ENCODE measurements at places on chromosomes 3 and 15.

DNA sequence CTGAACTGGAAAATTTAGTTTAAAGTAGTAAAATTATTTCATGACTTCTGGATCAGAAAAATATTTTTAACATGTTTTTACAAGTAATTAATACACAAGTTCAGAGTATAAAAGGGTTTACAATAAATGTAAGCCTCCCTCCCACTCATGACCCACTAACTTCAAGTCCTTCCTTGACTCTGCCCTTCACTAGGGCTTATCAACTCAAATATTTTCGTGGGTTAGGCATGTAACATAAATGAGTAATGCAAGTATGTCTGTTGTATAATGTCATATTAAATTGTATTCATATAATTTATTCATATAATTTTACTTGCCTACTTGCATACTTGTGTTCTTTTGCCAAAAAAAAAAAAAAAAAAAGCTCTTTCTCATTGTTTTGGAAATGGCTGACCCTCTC, 3.4 kb upstream of the OPA1 start:
- no peak for DNase-seq

- DNase-seq: no peak
Measured at GRCh38 chr3:14415501-14415900, 13.1 kb downstream of the SLC6A6 start.

- DNase-seq: no peak
Measured at GRCh38 chr3:193563426-193563825, 8.7 kb upstream of the ATP13A4 start.

DNA sequence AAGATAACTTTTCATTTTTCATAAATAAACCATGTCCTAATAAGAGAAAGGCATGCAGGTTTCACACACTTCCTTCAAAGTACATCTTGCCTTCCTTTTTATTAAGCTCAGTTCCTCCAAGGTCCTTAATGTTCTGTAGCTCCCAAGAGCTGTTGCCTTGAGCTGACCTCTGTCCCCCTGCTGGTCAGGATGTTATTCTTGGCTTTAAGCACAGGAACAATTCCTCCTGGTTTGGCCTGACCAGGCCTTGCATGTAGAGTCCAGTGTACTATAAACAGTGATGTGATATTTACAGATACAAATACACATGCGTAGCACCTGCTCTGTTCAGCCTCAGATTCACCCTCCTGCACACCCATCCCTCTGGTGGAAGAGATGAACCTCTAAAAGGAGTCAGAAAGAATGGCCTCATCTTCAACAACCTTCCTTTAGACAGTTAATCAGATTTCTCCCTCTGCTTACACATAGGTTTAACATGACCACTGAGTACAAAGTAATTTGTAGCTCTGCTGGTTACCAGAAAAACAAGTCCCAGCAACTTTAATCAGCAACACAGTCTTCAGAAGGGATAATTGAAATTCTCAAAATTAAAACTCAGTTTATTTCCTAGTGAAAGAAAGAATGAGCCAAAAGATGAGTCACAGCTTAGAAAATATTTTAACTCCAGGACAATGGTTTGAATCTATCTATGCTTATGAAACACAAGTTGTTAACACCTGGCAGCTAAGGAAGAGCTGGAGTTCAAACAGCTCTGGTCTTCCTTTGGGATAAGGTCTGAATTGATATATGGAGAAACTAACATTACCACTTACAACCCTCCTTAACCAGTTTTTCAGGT, 46.5 kb downstream of the PTPN9 start:
- peak; percentile 54 for DNase-seq

GRCh38 chr3:194931347-194931746, 245.7 kb downstream of the FAM43A start:
- DNase-seq: no peak

- DNase-seq: no peak
Measured at GRCh38 chr15:40088929-40089755, 19.5 kb downstream of the BMF start.

GRCh38 chr15:83762367-83762766, 108.4 kb downstream of the ADAMTSL3 start:
- no peak for DNase-seq

GRCh38 chr3:127455541-127456450, 134.7 kb downstream of the TPRA1 start:
- DNase-seq: peak; percentile 77

- no peak for DNase-seq
Measured at GRCh38 chr3:73029321-73029796, 32.1 kb upstream of the EBLN2 start.

- DNase-seq: no peak
Measured at GRCh38 chr15:41689083-41689482, 28.9 kb downstream of the MGA start.

DNA sequence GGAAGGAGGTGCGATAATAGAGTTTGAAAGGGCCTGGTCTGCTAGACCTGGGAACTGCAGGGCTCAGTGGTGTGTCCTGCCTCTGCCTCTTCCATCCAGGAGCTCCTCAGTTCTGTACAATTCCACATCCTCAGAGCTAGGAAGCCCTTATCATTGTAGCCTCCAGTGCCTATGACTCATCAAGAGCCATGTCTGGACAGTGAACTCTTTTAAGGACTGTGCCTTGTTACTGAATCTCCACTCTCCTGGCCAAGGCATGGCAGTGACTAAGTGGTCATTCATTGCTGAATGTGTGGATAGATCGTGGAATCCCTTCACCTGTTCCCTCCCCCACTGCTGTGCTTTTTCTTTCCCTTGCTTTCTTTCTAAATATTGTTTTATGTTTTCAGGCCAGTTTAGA, 2.9 kb downstream of the TIMP4 start:
- no peak for DNase-seq

GRCh38 chr15:42387603-42388002, 28.3 kb downstream of the CAPN3 start:
- no peak for DNase-seq

GRCh38 chr3:13081603-13082360, 8.6 kb upstream of the IQSEC1 start:
- no peak for DNase-seq

DNA sequence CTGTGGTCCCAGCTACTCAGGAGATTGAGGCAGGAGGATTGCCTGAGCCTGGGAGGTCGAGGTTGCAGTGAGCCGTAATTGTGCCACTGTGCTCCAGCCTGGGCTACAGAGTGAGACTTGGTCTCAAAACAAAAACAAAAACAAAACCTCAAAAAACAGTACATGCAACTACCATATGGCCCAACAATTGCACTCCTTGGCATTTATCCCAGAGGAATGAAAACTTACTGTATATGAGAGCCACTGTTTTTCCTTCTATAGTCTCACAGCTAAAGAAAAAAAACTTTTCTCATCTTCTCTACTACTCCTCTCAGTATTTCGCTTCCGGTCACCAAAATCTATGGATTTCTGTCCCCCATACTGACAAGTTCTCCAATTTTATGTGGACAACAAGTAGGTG, 84.3 kb downstream of the FLNB start:
- no peak for DNase-seq

- DNase-seq: no peak
Measured at GRCh38 chr3:188472336-188472735, 318.4 kb downstream of the LPP start.

DNA sequence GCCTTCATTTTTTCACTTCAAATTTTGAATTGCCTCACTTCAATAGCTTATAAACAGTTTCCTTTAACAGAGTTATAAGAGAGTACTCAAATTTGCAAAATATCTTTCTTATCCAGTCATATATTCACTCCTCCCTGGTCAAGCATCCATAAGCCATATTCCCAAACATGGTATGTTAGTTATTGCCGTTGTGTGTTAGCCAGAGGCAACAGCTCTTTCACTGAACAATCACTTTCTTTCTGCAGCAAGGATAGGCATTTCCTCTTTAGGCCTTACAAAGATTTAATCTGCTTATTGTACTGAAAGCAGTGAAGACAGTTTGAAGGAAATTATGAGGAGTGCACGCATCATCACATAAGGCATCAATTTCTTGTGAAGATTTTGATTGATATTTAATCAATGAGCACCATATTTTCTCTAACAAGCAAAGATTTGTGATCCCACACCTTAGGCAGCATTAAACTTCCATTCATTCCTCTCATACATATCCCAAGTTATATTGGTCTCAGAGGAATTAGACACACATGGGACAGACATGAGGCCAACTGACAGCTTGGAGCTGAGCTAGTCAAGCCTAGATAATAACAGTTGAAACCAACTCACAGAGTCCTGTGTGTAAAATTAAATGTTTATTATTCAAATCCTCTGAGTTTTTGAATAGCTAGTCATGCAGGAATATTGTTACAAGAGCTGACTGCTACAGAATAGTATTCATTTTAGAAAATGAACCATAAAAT, 80.0 kb upstream of the EPHA6 start:
- no peak for DNase-seq
